Uterus (tissue), 4 donors: ENCODE measurements at places on chromosomes 1 and 21. TPM values are rescaled to one million over a fixed set of nuclear protein-coding genes. Genes with fewer than 3 reads are reported as not detected.

DNA sequence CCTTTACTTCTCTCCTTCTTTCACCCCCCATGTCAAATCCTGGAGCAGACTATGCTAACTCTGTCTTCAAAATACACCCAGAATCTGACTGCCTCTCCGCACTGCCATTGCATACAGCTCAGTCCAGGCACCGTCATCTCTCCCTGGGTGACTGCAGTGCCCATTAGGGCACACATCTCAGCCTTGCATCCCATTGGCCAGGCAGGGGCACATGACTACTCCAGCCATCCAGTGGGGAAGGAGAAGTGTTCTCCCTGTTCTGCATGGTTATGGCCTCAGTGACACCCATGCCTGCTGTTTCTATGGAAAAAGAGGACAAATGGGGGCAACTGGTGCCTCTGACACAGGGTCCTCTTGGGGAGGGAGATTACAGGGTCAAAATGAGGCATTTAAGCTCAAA, 270.5 kb downstream of the MATN1 start:
- DNase-seq, result no peak

GRCh38 chr1:175554586-175554985, 188.8 kb downstream of the TNR start:
- DNase-seq, result no peak

DNA sequence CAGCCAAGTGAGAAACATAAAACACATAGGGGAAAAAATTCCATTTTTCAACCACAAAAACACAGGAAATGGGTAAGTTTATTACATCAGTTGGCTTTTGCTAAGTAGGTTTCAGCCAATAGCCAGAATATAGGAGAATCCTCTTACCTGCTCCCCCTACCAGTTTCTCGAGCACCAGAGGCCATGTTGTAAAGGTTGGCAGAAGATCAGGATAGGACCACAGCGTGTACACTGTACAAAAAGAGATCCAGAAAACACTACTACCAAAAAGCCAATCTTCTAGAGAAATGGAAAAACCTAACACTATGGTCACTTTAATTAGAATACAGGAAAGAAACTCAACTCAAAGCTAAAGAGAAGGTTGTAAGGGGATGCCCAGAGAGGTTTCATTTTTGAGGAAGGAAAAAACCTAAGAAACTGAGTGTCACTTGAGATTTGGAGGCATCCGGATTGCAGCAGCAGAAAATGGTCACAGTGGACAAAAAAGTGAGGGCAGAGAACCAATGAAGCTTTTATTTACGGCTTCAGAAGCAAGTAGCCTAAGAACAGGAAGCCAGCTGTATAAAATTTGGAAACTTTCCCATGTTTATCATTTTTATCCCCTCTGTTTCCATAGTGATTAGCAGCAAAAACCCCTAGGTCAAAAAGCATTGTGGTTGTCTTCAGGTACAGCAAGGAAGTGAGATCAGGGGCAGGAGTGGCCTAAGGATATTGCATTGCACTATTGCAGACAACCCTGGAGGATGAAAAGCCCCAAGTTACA, 2.9 kb downstream of the EIF2D start:
- DNase-seq, result no peak

DNA sequence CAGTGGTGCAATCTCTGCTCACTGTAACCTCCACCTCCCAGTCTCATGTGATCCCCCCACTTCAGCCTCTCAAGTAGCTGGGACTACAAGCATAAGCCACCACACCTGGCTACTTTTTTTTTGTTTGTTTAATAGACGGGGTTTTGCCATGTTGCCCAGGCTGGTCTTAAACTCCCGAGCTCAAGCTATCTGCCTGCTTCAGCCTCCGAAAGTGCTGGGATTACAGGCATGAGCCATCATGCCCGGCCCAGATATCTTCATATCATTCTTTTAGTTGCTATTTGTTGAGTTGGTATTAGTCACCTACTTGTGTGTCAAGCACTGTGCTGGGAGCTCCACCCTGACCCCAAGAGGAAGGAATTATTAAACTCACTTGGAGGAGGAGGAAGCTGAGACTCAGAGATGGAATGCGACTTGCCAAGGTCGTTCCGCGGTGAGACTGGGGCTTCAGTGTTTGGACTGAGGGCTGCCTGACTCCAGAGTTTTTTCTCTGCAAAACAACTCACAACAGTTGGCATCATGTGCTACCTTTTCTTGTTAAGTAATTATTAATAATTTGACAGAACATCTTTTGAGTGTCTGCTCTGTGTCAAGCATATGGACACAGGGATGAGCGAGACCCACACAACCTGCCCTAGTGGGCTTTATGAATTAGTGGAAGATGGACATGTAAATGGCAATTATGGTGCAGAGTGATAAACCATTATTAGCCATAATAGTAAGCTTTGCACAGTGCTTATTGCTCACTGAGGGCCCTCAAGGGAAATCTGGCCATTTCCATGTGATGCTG, 132.0 kb downstream of the FOXD2 start:
- no peak for DNase-seq

The ERG gene
- 10.4 TPM for total RNA-seq

- DNase-seq, result no peak
Measured at GRCh38 chr1:207365063-207365462, 43.6 kb downstream of the CD55 start.

The CACYBP gene
- 104 TPM for total RNA-seq

- DNase-seq, result no peak
Measured at GRCh38 chr1:20220036-20220435, 33.7 kb upstream of the PLA2G2C start.

DNA sequence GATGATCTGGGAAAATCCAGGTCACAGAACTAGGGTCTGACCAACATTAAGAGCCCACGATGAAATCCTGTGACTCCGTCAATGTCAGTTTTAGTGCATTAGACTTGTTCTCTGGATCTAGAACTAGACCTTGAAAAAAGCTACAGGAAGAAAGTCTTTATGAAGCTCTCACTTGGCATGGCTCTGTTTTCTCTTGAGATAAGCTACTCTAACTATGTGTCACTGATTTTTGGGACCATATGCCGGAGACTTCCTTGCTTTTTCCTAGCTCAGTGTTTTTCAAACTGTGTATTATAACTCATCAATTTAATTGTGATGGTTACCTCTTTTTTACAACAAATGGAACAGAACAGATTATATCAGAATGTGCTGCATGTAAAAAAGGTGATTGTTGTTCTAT, 379.7 kb upstream of the DAB1 start:
- DNase-seq, result no peak

DNA sequence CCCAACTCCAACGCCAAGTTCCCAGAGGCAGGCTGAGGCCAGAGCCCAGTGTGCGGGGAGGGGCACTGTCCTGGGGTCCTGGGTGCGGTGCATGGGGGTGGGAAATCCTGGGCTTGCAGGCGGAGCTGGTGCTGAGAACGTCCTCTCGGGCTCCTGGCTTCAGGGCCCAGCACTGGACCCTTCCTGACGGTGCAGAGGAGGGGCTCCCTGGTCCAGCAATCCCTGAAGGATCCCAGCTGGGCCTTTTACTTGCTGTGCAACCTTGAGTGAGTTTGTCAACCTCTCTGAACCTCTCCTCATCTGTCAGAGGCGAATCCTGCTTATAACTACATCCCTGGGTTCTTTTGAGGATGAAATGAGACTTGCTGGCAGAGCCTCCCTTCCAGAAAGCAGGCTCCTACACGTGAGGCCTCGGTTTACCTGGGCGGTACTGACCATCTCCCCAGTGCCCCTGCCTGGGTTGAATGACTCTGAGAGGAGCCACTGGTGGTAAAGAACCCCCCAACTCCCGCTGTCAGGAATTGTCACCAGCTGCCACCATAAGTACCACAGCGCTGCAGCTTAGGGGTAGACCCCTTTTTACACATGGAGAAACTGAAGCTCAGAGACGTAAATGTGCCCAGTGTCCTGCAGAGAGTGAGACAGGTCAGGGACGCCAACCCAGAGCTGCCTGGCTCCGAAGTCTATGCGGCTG, 77.3 kb downstream of the DHRS3 start:
- no peak for DNase-seq

The SPRR2B gene
- total RNA-seq, result not detected

The PRELP gene
- 117 TPM for total RNA-seq

DNA sequence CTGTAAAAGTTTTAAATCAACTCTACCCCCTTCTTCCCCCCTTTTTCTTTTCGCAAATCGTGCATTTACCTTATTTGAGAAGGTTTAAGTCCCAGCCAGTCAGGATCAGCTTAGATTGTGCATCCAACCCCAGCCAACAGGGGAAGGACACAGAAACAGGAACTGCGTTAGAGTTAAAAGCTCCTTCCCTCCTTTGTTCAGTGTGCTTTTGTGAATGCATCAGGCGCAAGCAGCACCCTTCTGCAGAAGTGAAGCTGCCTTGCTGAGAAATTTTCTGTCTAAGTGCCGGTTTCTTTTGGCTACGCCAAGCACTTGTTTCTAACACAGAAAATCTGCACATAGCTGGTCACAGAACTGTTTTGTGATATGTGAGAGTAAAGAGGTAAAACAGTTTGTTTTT, 56.2 kb upstream of the PRRC2C start:
- DNase-seq, result no peak

The TRIM67 gene
- total RNA-seq, result not detected

The SCAMP3 gene
- 38.2 TPM for total RNA-seq

DNA sequence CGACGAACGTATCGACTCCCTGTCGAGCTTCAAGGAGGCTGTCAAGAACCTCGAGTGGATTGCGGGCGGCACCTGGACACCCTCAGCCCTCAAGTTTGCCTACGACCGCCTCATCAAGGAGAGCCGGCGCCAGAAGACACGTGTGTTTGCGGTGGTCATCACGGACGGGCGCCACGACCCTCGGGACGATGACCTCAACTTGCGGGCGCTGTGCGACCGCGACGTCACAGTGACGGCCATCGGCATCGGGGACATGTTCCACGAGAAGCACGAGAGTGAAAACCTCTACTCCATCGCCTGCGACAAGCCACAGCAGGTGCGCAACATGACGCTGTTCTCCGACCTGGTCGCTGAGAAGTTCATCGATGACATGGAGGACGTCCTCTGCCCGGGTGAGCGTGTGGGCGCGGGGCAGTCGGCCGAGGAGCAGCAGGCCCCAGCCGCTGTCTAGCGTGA, 28.0 kb downstream of the COL6A2 start:
- DNase-seq, result no peak

DNA sequence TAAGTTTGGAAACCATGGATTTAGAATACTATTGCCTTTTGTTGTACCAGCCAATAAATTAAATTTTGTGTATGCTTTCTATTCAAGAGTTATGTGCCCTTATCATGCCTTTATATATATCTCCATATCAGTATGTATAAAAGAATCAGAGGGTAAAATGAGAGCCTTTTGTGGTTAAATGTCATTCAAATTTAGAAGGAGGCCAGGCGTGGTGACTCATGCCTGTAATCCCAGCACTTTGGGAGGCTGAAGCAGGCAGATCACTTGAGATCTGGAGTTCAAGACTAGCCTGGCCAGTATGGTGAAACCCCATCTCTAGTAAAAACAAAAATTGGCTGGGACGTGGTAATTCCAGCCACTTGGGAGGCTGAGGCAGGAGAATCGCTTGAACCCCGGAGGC, 88.9 kb downstream of the XPR1 start:
- DNase-seq, result no peak

DNA sequence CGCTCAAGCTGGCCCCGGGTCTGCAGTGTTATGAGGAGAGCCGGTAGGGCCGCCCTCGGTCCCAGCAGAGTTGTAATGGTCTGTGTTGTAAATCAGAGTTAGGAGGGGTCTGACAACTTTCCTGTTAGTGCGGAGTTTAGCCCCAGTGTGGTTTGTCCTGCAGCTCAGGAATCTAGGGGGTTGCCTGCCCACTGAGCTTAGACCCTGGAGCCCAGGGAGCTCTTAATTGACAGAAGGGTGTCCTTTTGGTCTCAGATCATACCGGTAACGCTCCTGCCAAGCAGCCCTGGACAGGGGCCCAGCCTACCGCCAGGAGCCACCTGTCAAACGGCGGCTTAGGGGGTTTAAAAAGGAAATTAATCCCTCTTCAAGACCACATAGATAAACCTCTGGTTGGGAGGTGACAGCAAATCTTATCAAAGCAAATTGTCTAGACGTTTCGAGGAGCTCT, 164.4 kb downstream of the DYRK1A start:
- DNase-seq, result no peak

DNA sequence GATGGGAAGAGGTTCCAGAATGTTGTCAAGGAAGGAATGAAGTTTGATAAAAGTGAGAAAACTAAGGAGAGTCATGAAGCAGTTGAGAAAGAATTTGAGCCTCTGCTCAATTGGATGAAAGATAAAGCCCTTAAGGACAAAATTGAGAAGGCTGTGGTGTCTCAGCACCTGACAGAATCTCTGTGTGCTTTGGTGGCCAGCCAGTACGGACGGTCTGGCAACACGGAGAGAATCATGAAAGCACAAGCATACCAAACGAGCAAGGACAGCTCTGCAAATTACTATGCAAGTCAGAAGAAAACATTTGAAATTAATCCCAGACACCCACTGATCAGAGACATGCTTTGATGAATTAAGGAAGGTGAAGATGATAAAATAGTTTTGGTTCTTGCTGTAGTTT, 142.8 kb downstream of the CDC7 start:
- peak; percentile 49 for DNase-seq

The NEK2 gene
- not detected for total RNA-seq

The EDARADD gene
- total RNA-seq, result 2.6 TPM

The SLAMF1 gene
- total RNA-seq, result not detected

DNA sequence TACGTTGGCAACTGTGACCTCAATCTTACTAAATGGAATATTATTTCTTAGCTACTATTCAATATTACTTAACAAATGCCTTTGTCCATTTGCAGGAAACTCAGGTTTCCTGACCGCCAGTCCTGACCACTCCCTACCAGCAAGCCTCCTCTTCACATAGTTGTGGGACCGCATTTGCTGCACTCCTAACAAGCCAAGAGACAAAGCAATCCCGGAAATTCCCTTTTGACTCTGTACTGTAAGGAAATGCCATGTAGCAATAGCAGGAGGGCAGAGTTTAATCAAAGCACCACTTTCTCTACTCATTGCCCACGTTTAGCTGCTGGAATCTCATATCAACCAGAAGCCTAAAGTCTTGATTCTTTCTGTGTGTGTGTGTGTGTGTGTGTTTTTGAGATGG, 28.1 kb upstream of the ACBD6 start:
- no peak for DNase-seq

GRCh38 chr1:77620273-77620672, 62.2 kb downstream of the ZZZ3 start:
- no peak for DNase-seq

DNA sequence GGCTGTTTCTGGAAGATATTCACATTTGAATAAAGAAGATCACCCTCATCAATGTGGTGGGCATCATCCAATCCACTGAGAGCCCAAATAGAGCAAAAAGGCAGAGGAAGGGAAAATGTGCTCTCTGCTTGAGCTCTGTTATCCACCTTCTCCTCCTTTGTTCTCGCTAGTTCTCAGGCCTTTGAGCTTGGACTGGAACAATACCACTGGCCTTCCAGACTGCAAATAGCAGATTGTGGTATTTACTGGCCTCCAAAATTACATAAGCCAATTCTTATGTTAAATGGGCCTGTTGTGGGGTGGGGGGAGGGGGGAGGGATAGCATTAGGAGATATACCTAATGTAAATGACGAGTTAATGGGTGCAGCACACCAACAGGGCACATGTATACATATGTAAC, 219.3 kb downstream of the C1orf94 start:
- DNase-seq, result no peak
